ENCODE measurements at places on chromosomes 4 and X.

DNA sequence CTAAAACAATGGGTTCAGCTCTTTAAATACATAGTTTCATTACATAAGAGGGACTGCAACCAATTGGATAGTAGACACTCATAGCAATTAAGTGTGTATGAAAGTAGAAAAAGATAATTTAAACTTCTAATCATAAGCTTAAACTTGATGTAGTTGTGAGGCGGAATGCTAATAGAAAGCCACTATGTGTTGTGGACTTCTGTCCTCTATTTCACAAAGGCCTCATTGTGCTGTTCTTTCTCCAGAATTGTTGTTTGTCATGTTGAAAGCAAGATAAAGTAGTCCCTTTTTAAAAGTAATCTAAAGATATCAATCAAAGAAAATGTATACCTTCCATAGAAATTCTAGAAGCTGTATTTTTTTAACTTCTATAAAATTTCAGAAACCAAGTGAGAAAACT is 329.4 kb downstream of the KLHL4 start:
- DNase-seq: no peak

- DNase-seq: no peak
These were observed 80.7 kb downstream of the FRMPD3 start for GRCh38 chrX:107530141-107530540.

- DNase-seq: no peak
These were observed 88.2 kb downstream of the CFAP299 start for GRCh38 chr4:80423553-80424224.

GRCh38 chrX:79162076-79162475 is 17.6 kb downstream of the GPR174 start:
- no peak for DNase-seq

- no peak for DNase-seq
These were observed 263.9 kb upstream of the CXorf66 start for GRCh38 chrX:140229191-140229590.

- DNase-seq: no peak
These were observed 499.0 kb downstream of the PDGFC start for GRCh38 chr4:156472624-156473023.

DNA sequence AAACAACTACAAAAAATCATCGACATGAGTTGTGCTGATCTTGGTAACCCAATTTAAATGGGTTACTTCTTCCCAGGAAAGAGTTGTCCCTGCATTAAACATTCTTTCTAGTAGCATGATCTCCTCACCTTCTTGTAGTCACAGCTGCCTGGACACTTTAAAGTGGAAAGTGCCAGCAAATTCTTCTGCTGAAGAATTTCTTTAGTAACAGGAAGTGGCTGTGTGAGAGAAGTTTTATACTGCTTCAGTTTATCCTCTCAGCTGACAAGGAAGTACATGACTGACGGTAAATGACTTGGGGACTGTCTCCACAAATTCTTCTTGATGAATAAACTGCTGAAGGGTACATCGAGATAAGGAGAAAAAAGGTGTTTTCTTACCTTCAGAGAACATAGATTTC is 18.2 kb upstream of the TNIP3 start:
- peak; percentile 65 for DNase-seq

DNA sequence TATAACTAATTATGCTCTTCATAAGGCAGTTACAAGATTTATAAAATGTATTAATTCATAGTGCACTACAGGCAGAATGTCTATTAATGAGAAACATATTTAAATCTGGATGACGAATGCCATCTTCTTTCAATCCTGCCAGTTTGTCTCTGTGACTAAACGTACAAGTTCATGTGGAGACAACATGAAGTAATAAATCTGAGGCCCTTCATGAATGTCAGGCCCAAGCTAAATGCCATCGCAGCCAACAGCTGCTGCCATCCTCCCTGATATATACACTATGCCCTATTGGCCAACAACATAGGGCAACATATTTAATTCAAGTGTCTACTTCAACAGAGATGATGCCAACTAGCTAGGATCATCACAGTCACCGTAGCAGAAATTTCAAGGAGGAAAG is 43.7 kb downstream of the TSPAN5 start:
- DNase-seq: no peak

Measured in OCI-LY7 (cell line).